Stimulated activated CD8-positive, alpha-beta memory T cell treated with anti-CD3 and anti-CD28 coated beads, Interleukin-7, amount 100 ng/mL, for 1 hour (primary cell): ENCODE measurements at places on chromosomes 4 and X.

DNA sequence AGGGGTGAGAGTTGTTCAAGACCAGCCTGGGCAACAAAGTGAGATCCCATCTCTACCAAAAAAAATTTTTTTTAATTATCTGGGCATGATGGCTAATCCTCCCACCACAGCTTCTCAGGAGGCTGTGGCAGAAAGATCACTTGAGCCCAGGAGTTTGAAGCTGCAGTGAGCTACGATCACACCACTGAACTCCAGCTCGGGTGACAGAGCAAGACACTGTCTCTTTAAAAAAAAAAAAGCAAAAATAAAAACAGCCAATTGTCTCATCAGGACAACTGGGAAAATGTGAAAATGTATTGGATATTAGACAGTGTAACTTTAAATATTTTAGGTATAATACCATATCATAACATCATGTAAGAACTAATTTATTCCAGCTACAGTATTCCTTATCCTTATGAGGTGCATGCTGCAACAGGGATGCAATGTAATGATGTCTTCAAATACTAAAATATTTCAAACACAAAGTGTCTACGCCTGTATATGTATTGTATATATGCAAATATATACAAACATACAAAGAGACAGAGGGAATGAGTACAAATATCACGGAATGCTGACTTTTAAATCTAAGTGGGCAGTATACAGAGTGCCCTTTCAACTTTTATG lies 17.2 kb downstream of the FAM13A start:
- DNase-seq, result no peak

DNA sequence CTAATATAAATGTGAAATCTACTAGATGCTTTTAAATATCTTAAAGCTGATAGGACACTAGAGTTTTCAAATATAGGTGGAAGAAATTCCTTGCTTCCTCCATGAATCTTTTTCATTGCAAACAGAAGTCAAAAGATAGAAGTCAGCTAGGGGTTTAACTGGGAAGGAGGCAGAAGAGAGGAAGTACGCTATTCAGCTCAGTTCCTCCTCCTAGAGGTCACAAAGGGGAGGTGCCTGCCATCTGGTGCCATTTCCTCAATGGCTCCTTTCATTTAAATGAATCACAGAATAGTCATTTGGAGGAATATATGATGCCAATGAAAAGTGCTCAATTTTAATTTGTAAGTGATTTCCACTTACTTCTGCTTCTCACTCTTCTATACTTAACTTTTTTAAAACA lies 8.5 kb downstream of the COL25A1 start:
- no peak for DNase-seq

DNA sequence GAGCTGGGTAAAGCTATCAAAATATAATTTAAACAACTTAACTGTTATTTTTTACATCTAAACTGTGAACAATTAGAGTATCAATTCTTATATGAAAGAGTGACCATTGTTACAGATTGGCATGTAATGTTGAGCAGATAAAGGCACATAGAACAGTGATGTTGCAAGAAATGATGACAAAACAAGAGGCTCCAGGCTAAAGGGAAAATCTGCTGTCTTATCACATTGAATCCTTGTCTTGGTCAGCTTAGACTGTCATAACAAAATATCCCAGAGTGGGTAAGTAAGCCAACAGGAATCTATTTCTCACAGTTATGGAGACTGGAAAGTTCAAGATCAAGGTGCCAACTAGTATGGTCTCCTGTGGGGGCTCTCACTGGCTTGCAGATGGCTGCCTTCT lies 154.1 kb upstream of the PPP3CA start:
- DNase-seq, result no peak

GRCh38 chr4:15925830-15926229 lies 12.7 kb downstream of the FGFBP1 start:
- no peak for DNase-seq

GRCh38 chrX:17072721-17073230 lies 126.3 kb downstream of the REPS2 start:
- DNase-seq, result no peak

GRCh38 chrX:7318241-7318640 lies 170.3 kb upstream of the PUDP start:
- no peak for DNase-seq

GRCh38 chrX:18065956-18066355 lies 154.7 kb downstream of the BEND2 start:
- no peak for DNase-seq

- DNase-seq, result no peak
These were observed 372.2 kb downstream of the ADAM29 start for GRCh38 chr4:175290401-175290800.

DNA sequence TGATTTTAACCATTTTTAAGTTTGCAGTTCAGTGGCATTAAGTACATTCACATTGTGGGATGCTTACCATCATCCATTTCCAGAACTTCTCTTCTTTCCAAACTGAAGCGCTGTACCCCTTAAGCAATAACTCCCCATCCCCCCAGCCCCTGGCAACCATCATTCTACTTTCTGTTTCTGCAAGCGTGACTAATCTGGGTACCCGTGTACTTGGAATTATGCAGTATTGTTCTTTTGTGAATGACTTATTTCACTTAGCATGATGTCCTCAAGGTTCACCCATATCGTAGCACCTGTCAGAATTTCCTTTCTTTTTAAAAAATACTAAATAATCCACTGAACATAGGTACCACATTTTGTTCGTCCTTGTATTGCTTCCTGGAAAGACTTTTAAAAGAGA lies 32.9 kb downstream of the USP9X start:
- no peak for DNase-seq

DNA sequence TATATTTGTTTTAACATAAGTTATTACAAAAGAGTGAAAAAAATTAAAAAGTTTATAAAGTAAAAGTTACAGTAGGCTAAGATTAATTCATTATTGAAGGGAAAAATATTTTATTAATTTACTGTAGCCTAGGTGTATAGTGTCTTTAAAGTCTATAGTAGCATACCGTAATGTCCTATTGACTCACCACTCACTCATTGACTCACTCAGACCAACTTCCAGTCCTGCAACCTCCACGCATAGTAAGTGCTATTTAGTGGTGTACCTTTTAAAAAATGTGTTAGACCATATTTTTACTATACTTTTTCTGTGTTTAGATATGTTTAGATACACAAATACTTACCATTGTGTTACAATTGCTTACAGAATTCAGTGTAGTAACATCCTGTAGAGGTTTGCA lies 841.1 kb downstream of the CENPC start:
- no peak for DNase-seq

DNA sequence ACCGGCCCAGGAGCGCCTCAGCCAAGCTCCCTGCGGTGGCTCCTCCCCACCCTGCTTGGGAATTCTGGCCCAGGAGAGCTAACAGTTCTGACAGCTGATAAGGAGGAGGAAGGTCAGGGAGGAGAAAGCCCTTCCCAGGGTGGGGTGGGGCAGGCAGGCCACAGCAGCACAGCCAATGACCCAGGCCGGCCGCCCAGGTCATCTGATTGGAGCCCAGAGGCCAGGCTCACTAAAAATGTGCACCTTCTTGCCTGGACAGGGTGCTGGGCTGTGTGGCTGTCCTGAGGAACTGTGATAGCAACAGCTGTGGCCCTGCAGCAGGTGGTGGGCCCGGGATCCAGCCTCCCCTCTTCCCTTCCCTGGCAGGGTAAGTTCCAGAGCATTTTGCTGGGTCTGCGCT lies 17.2 kb upstream of the SH3TC1 start:
- DNase-seq, result no peak

DNA sequence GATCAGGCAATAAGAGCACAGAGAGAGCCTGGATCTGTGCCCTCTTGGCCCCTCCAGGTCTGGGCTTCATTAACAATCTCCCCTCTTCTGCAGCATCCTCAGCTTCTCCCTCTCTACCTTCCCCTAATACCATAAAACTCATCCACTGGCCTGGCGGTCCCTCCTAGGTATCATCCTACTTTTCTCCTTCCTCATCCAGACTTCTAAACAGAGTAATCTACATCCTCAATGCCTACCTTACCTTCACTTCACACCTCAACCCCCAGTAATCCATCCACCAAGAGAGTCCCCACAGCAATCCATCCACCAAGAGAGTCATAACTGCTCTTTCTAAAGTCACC lies 17.0 kb downstream of the FGFBP1 start:
- no peak for DNase-seq

GRCh38 chr4:169611157-169611556 lies 1.2 kb downstream of the NEK1 start:
- DNase-seq, result no peak

GRCh38 chr4:114599231-114599902 lies 760 bp downstream of the UGT8 start:
- no peak for DNase-seq

GRCh38 chrX:31136144-31136611 lies 64.3 kb upstream of the FTHL17 start:
- DNase-seq, result no peak

DNA sequence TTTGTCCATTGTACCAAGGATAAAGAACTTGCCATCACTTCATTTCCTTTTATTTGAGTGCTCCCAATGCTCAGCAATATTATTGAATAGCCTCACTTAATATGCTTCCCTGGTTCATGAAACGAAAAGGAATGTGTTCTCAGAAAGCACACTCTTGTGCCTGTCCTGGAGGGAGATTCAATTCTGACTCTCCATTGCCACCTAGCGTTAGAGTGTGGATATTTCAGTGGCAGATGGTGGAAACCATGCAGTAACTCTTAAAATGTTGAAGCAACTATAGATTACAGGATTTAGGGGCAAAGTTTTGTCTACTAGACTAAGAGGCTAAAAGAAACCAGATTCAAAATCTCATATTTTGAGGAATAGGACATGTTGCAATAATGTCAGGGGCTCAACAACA lies 36.0 kb downstream of the GAB3 start:
- no peak for DNase-seq

DNA sequence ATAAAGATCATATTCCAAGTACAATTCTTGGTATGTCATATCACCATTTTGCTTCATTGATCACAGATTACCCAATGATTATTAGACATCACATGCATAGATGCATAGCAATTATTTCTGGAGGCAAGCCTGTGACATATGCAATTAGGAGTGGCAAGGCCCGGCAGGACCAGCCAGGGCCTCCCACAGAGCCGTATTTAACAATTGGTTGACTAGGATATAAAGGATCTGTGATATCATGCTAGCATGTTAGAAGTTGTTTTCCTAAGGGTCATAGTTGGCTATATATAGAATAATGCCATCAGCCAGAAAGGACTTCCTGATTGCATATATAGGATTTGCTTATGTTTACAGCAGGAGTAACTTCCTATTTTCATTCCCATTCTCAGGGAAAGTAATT lies 103.5 kb upstream of the OTUD4 start:
- no peak for DNase-seq

GRCh38 chr4:102511830-102512605 lies 10.9 kb downstream of the NFKB1 start:
- no peak for DNase-seq

- DNase-seq, result no peak
These were observed 47.8 kb downstream of the TMA16 start for GRCh38 chr4:163542275-163542674.

- no peak for DNase-seq
These were observed 28.5 kb upstream of the FGG start for GRCh38 chr4:154640999-154641398.

DNA sequence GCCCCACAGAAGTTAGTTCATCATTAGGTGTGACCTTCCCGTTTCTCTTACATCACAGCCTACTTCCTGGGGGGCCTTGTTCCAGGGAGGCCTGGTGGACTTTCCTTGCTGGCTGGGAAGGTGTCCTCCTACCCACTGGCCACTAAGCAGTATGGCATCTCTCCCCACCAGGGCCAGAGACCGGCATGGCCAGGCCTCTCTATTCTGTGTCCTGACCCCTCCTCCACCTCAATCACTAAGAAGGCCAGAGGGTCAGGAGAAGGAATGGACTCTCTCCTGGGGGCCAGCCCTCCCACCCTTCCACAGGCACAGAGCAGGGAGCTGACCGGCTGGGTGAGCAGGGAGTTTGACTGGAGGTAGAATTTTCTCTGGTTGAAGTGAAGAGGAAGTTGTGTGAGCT lies 81.9 kb downstream of the PJA1 start:
- DNase-seq, result no peak

DNA sequence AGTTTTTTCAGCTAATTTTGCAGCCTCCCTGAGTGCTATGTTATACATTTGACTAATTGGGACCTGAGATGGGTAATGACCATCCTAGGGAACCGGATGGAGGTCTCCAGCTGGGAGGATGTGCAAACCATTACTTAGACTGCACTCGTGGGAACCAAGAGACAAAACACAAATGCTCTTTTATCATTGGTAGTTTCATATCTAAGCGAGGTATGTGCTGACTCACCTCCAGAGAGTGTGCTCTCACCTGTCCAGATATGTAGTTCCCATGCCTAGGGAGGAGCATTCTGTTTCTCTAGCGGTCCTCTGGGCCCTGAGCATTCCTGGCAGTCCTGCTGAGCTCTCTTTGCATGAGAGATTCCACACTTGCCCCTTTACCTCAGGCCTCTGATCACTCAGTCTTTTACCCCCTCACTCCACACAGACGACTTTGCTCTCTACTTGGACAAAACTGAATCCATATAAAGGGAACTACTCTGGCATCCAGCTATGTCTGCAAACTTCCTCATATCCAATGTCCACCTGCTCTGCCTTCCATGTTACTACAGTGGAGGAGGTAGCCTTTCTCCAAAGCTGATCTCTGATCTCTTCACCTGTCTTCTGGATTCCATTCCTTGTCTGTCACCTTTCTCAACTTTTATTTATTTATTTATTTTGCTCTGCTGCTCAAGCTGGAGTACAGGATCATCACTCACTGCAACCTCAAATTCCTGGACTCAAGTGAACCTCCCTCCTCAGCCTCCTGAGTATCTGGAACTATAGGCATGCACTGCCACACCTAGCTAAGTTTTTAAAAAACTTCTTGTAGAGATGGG lies 88.4 kb downstream of the LRP2BP start:
- no peak for DNase-seq

GRCh38 chrX:7640392-7640791 lies 202.6 kb upstream of the VCX start:
- no peak for DNase-seq

DNA sequence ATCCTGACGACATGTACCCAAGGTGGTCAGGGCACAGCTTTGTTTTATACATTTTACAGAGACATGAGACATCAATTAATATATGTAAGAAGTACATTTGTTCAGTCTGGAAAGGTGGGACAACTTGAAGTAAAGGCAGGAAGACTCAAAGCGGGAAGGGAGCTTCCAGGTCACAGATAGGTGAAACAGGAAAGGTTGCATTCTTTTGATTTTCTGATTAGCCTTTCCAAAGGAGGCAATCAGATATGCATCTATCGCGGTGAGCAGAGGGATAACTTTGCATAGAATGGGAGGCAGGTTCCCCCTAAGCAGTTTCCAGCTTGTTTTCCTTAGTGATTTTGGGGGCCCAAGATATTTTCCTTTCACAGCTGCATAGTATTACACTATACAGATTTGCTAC lies 358.4 kb downstream of the GLUD2 start:
- DNase-seq, result no peak

GRCh38 chrX:2147928-2148327 lies 352.8 kb downstream of the DHRSX start:
- no peak for DNase-seq

GRCh38 chrX:27728291-27728690 lies 79.5 kb upstream of the MAGEB10 start:
- no peak for DNase-seq

DNA sequence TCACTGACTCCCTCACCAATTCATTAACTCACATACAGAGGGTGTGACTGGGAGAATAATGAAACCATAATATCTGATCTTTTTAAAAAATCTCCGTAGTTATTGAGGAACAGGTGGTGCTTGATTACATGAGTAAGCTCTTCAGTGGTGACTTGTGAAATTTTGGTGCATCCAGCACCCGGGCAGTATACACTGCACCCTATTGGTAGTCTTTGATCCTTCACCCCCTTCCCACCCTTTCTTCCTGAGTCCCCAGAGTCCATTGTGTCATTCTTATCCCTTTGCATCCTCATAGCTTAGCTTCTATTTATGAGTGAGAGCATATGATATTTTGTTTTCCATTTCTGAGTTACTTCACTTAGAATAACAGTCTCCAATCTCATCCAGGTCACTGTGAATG lies 1143.8 kb downstream of the PCDH19 start:
- DNase-seq, result no peak
